Inflammatory macrophage treated with lipopolysaccharide for 4 hours (primary cell): ENCODE measurements at places on chromosomes 6 and 20.

DNA sequence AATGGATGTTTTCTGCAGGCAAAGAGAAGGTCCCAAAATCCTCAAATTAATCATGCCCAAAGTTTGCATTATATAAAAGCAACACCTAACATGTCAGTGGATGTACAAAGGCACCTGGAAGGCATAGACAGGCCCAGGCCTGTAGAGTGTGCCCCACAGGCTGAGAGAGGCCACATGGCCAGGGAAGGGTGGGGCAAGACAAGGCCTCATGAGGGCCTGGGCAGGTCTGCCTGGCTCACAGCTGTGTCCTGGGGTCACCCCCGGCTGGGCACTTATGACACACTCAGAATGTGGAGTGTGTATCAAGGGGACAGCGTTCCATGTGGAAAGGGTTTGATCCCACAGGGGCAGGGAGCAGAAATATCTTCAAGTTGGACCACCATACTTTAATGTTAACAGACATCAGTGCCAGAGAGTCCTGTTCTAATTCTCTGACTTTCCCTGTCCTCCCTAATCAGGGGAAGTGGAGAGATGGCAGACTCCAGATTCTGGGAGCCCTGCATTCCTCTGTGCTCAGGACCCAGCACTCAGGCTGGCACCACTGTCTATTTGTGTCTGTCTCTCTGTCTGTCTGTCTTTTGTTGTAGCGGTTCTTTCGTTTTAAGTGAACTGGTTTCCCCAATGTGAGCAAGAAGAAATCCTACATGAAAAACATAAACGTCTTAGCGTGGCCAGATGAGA is 178.3 kb upstream of the FOXA2 start:
- no peak for DNase-seq

DNA sequence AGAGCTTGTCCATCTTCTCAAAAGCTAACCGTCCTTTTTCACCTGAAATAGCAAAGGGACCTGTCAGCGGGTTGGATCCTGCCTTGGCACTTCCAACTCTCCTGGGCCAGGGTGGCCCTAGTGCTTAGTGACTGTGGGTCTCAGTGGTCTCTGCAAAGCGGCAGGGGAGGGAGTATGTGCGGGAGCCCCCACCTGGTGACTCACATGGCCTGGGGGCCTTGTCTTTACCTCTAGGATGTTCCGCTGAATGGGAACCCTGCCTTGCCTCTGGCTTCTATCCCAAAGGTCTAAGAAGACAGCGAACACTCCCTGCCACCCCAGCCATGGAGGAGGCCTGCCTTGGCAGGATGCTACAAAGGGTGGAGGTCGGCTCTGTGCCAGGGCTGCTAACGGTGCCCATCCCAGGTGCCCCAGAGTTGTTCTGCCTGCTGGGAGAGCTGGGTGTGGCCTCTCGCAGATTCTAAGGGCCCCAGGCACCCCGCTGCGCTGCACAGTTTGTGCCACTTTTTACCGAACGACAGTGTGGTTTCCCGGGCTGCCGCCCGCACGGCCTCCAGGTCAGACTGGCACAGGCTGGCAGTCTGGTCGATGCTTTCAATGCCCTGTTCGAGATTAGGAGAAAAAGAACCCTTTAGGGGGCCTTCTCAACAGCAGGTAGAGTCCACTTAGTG is 77.2 kb downstream of the PTPN1 start:
- DNase-seq, result no peak

DNA sequence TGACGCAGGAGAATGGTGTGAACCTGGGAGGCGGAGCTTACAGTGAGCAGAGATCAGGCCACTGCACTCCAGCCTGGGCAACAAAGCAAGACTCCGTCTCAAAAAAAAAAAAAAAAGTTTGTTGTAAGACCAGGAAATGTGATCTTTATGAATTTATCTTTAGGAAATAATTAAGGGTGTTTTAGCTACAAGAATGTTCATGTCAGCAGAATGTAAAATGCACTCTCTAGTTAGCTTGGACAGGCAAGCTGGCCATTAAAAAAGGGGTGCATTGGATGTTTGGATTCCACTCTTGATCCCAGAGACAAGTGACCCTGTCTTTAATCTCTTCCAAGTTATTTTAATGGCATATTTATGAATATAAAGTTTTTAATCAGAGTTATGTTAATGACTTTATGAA is 19.6 kb downstream of the ENPP3 start:
- no peak for DNase-seq

DNA sequence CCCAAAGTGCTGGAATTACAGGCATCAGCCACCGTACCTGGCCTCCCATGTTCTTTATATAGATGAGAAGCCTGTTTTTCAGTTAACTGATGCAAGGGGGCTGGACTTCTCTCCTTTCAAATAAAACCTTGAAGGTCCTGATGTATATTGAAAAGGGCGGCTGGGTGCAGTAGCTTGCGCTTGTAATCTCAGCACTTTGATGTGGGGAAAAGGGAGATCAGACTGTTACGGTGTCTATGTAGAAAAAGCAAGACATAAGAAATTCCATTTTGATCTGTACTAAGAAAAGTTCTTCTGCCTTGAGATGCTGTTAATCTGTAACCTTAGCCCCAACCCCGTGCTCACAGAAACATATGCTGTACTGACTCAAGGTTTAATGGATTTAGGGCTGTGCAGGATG is 16.1 kb upstream of the SAMHD1 start:
- no peak for DNase-seq

GRCh38 chr6:128078276-128078675 is 177.4 kb upstream of the THEMIS start:
- DNase-seq, result no peak

DNA sequence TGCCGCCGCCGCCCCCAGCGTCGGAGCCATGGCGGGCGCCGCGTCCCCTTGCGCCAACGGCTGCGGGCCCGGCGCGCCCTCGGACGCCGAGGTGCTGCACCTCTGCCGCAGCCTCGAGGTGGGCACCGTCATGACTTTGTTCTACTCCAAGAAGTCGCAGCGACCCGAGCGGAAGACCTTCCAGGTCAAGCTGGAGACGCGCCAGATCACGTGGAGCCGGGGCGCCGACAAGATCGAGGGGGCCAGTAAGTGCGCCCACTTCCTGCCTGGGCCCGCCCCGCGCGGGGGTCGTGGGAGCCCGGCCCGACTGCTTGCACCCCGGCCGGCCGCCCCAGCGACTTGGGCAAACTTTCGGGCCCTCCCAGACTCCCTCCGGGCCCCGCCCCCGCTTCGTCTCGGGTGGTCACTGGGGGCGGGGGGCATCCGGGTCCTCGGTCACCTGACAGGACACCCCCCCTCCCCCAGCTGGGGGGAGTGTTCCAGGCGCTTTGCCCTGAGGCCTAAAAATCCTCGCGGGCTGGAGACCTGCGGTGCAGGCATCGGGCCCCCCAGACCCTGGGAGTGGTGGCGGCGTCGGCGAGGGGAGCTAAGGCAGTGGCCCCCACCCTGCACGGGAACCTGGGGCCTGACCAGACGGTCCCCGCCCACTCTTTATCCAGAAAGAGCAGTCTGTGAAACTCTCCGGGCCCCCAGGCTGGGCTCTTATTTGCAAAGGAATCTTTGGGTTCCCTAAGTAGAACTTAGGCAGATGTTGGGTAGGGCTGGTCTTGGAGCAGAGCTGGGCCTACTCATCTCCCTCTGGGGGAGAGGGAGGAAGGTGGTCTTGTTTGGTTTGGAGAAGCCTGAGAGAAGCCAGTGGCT is 501 bp downstream of the PLCG1 start:
- no peak for DNase-seq

GRCh38 chr20:62740286-62741141 is 31.9 kb downstream of the NTSR1 start:
- DNase-seq, result peak; percentile 95

- DNase-seq, result no peak
Measured at GRCh38 chr6:86756640-86757229, 180.6 kb upstream of the HTR1E start.

- DNase-seq, result no peak
Measured at GRCh38 chr6:52617087-52617486, 40.2 kb upstream of the TRAM2 start.

- DNase-seq, result no peak
Measured at GRCh38 chr6:43947860-43948259, 177.8 kb downstream of the VEGFA start.

DNA sequence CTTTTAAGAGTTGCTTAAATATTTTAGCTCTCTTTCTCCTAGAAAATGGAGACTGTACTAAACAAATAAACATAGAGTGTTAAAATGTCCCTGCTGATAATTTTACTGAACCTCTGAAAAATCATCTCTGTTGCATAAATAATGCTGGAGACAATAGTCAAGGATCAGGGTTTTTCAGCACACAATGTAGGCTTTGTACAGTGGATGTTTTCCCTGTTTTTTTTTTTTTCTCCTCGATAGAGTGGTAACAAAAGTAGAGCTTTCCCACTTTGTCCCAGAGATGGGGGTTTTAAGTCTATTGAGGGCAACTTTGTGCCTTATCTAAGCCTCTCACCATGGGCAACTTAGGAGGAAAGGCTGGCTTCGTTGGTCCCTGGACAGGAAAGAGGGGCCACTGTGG is 222.6 kb upstream of the HDDC2 start:
- DNase-seq, result no peak

DNA sequence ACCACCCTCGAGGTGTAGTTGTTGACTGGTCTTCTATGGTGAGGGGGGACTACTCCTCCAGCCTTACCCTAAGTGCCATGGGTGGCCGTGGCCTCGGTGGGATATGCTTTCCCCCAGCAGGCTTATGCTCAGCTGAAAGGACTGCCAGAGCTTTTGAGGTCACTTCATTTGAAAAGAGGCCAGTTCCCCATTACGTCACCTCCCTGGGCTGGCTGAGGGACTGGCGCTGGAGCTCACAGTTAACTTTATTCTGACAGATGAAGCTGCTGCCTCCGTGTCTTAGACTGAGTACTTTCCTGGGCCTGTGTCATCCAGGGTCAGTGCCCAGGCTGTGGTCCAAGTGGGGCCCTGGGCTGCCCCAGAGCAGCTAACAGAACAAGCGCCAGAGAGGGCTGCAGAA is 42.8 kb upstream of the PCMTD2 start:
- no peak for DNase-seq

DNA sequence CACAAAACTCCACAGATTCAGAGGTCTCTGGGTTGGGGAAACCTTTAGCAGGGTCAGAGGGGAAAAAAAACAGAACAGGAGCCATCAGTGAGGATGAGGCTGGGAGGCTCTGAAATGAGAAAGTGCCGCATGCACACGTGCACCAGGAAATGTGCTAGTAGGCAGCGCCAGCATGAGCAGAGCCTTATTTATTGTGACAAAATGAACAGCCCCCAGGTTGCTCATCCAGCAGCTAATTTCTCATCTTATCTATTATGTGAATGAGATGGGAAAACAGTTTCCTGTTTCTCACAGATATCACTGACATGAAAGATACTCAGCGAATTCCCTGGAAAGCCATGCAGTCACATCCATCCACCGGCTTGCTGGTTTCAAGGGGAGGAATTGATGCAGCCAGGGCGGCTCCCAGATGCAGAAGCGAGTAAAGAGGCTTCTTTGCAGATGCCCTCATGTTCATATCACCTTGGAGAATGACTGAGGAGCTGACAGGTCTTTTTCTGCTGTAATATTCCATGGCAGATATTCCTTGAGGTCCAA is 176.1 kb downstream of the MBOAT1 start:
- no peak for DNase-seq

DNA sequence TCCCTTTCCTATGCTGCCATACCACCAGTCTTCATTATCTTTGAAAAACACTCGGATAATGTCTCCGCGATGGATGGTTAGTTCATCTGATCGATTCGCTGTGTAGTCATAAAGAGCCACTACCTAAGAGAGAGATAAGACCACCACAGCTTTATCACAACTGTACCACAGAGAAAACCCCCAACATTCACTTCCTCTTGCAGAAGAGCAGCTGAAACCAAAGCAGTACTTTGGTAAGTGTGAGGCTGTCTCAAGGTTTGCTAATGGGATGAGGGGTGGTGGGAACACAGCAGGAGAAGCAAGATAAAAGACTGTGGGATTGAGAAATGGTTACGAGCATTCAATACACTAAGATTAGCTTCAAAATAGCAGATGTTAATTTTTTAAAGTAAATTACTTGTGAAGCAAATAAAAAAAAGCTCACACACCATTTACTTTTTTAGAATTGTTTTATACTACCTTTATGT is 142.1 kb downstream of the MYB start:
- DNase-seq, result no peak

- peak; percentile 66 for DNase-seq
Measured at GRCh38 chr6:7402716-7403115, 13.1 kb downstream of the RIOK1 start.

DNA sequence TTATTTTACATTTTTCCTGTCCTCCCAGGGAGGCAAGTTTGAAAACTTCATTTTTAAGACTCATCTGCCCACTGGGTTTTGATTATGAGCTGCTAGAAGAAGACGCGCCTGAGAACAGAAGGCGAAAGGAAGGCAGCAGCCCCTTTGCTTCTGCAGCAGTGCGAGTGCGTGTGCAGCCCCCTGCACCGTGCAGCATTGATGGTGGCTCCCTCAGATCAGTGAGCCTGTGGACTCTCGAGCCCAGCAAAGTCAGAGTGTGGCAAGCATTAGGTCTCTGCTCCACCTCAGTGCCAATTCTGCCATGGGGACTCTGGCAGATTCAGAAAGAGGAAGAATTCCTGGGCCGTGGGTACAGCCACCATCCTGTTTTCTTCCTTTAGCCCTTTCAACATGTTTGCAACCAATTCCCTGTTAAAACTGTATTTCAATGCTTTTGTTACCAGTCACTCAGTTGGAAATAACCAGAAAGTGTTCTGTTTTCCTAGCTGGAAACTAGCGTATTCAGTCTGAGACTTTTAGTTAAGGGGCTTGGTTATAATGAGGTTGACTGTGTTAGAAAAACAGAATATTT is 134.8 kb upstream of the OGFRL1 start:
- DNase-seq, result no peak

DNA sequence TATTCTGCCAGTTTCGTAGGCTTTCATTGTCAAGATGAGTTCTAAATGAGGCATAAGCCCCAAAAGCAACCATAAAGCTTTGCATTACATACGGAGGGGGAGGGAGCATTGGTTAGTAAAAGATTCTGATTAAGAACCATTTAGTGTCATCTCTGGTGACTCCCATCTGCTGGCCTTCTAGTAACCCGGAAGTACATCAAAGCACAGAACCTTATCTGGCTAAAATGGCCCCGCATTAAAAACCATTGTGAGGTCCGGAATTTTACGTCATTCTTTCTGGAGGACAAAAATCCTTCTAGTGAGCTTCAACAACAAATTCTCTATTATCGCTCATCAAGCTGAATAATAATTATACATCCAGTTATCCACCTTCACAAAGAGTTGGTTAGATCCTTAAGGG is 37.8 kb downstream of the METTL24 start:
- DNase-seq, result no peak

DNA sequence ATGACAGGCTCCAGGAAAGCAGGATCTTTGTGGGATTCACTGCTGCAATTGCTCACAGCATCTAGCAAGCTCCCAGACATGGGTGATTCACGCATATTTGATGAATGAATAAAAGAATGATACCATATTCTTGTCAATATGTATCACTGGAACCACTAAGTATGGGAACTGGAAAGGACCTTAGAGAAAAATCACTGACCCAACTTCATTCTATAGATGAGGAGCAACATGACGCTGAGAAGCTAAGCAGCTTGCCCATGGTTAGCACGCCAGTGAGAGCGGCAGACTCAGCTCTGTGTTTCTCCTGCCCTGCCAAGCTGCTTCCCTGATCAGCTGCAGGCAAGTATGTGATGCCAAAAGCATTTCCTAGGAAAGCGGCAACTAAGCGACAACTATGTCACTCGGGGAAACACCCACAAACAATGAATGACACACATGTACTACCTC is 66.8 kb downstream of the PPP1R3G start:
- no peak for DNase-seq
